Activated CD8-positive, alpha-beta memory T cell treated with anti-CD3 and anti-CD28 coated beads, Interleukin-2, amount 50 U/mL, for 4 hours (primary cell): ENCODE measurements at places on chromosomes 12 and 14.

DNA sequence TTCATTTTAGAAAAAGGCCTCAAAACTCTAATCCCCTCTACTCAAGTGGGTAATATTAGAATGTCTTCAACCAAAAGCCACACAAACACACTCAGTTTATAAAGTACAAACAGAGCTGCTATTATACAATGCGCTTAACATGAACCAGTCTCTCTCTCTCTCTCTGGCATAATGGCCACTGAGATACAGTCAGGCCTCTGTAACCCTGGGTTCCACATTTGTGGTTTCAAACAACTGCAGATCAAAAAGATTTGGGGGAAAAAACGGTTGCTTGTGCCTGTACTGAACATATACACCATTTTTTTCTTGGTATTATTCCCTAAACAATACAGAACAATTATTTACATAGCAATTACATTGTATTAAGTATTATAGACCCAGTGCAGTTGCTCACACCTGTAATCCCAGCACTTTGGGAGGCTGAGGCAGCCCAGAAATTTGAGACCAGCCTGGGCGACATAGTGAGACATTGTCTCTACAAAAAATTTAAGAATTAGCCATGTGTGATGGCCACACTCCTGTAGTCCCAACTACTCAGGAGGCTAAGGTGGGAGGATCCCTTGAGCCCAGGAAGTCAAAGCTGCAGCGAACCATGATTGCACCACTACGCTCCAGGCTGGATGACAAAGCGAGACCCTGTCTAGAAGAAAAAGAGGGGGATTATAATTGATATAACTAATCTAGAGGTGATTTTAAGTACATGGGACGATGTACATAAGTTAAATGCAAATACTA is 5.6 kb downstream of the SLC11A2 start:
- no peak for DNase-seq

GRCh38 chr12:89878950-89879349 is 170.3 kb upstream of the ATP2B1 start:
- DNase-seq: no peak

- no peak for DNase-seq
Observed at GRCh38 chr12:68638171-68638570, 27.5 kb downstream of the RAP1B start.

DNA sequence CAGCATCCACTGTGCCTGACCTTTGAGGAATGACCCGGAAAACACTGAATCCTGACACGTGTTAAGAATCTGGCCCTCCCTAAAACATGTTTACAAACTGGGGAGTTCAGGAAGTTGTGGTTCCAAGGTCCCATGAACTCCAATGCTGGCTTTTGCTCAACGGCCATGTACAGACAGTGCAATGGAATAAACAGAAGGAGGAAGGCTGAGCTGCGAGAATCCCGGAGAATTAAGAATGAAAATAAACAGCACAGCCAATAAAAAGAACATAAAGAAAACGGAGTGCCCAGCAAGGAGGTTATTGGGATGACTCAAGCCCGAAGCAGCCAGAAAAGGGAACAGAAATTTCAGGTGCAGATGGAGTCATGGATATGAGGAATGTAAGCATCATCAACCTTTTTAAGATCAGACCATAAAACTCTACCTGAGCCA is 32.3 kb downstream of the BCL11B start:
- DNase-seq: no peak

DNA sequence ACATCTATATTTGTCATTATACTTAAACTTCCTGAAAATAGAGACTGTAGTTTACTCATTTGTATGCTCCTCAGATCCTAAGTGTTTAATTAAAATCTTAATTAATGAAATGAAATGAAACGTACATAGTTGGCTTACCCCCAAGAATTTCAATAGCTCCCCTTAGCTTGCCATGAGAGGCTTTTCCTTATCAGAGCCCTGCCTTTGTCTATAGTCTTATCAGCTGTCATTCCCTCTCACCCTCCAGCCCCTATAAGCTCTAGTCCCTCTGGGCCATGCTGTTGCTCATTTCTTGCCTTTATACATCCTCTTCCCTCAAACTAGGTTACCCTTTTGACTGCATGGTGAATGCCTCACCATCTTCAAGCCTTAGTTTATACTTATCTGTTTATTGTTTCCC is 1.1 kb upstream of the RTRAF start:
- DNase-seq: no peak

GRCh38 chr14:21168055-21168454 is 12.2 kb upstream of the OR5AU1 start:
- no peak for DNase-seq

DNA sequence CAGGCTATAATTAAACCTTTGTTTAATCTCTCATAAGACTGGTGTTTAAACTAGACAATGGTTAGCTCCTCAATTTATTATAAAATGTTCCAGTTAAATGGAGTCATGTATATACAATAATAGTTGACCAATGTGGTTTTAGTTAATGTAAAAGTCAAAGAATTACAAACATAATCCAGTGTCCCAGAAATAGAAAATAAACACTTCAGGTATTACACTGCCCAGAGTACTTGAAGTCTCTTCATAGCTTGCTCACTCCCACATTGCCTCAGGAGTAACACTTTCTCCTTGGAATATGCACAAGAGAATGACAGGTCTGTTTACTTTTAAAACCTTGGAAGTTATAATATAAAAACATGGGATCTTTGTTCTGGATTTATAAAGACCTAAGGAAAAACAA is 60.5 kb downstream of the SLC38A1 start:
- DNase-seq: no peak

- DNase-seq: no peak
Observed at GRCh38 chr12:9344541-9344940, 136.3 kb upstream of the PZP start.

GRCh38 chr14:93747102-93747501 is 41.2 kb downstream of the PRIMA1 start:
- DNase-seq: no peak

DNA sequence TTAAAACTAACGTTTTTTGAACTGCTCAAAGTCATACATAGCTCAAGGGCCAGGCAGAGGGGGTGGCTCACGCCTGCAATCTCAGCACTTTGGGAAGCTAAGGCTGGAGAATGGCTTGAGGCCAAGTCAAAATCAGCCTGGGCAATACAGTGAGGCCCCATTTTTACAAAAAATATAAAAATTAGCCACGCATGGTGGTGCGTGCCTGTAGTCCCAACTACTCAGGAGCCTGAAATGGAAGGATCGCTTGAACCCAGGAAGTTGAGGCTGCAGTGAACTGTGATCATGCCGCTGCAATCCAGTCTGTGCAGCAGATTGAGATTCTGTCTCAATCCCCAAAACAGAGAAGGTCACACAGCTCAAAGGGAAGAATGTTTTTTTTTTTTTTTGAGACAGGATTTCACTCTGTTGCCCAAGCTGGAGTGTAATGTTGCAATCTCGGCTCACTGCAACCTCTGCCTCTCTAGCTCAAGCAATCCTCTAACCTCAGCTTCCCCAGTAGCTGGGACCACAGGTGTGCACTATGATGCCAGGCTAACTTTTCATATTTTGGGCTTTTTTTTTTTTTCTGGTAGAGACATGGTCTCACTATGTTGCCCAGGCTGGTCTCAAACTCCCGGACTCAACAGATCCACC is 2.9 kb downstream of the RBM23 start:
- DNase-seq: no peak

GRCh38 chr14:98059106-98059505 is 1212.9 kb downstream of the BCL11B start:
- no peak for DNase-seq

GRCh38 chr12:52522346-52523011 is 2.3 kb upstream of the KRT5 start:
- DNase-seq: no peak

DNA sequence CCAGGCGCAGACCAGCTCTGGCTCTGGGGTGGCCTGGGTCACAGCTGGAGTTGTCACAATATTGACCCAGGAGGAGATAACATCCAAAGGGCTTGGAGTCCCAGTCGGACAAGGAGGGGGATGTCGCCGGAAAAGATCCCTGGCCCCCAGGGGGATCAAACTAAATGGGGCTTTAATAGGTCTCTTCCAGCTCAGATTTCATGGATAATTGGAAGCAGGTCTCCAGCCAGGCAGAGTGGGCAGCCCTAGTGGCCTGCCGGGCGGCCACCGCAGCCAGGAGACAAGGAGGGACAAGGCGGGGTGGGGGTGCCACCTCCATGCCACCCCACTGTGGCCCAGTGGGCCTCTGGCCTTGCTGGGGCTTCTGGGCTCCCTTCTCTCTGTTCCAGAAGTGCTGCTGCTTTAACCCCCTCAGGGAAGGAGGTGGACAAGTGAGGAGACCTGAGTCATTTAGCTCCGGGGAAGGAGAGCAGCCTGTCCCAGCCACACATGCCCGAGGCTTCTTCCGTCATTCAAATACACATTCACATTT is 23.1 kb upstream of the PGF start:
- DNase-seq: no peak

GRCh38 chr12:3016191-3016590 is 57.0 kb downstream of the TEAD4 start:
- no peak for DNase-seq

- DNase-seq: no peak
Observed at GRCh38 chr12:57893431-57894353, 47.2 kb upstream of the CTDSP2 start.

DNA sequence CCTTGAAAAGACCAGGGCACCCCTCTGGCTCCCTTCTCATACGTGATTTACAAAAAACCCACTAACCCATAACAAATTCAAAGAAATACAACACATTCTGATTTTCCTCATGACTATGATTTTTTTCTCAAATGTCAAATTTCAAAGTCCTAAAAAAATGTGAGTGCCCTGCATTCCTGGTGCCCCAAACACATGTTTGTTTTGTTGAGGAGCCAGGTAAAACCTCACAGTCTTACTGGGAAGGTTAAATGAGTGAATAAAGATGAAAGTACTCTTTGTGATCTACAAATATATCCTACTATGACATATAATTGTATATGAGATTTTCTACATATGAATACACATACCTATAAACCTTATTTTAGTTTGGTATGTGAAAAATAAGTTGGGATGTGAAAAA is 30.7 kb downstream of the TPH2 start:
- no peak for DNase-seq

GRCh38 chr14:83960832-83961512 is 1569.0 kb upstream of the FLRT2 start:
- no peak for DNase-seq
